ENCODE measurements at places on chromosomes 12 and 14.

GRCh38 chr12:111780615-111781014, 13.9 kb downstream of the ALDH2 start:
- no peak for DNase-seq

GRCh38 chr12:124445826-124446225, 121.6 kb downstream of the NCOR2 start:
- DNase-seq, result no peak

DNA sequence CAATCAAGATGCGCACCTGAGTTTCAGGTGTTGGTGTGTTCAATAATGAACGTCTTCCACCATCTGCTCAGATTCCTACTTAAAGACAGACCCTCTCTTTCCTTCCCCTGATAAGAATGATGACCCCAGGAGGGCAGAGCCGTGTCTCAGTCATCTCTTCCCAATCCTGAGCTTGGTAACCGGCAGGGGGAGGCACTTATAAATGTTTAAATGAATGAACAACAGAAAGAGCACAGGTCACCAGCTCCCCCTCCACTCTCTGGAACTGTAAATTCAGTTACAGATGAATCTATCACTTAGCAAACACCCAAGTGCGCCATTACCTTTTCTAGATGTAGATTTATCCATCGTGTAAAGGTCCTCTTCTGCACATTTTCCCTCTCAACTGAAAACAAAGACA, 72.4 kb upstream of the DICER1 start:
- DNase-seq, result no peak

DNA sequence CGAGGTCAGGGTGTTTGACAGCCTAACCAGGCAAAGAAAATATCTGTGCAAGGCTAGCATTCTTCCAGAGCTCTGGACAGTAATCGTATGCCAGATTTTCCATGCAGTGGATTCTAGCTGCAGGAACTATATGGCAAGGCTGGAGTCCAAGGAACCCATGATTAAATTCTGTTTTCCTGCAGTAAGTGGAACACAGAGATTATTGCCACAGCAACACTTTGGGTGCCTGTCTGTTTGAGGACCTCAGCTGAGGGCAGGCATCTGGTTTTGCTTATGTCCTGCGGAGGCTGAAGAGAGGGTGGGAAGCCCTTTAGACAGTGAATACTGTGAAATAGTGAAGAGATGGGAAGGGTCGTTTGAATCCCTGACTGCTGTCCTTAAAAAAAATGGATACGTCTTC, 104.4 kb downstream of the DAD1 start:
- no peak for DNase-seq

- DNase-seq, result no peak
Measured at GRCh38 chr12:11542599-11542998, 106.9 kb upstream of the ETV6 start.

GRCh38 chr14:90607141-90607540, 209.1 kb downstream of the TTC7B start:
- DNase-seq, result no peak

- DNase-seq, result no peak
Measured at GRCh38 chr12:124188084-124188483, 106.8 kb upstream of the RFLNA start.
